Naive thymus-derived CD4-positive, alpha-beta T cell (primary cell): ENCODE measurements at places on chromosomes 5 and 9. TPM values are rescaled to one million over a fixed set of nuclear protein-coding genes. Genes with fewer than 3 reads are reported as not detected.

DNA sequence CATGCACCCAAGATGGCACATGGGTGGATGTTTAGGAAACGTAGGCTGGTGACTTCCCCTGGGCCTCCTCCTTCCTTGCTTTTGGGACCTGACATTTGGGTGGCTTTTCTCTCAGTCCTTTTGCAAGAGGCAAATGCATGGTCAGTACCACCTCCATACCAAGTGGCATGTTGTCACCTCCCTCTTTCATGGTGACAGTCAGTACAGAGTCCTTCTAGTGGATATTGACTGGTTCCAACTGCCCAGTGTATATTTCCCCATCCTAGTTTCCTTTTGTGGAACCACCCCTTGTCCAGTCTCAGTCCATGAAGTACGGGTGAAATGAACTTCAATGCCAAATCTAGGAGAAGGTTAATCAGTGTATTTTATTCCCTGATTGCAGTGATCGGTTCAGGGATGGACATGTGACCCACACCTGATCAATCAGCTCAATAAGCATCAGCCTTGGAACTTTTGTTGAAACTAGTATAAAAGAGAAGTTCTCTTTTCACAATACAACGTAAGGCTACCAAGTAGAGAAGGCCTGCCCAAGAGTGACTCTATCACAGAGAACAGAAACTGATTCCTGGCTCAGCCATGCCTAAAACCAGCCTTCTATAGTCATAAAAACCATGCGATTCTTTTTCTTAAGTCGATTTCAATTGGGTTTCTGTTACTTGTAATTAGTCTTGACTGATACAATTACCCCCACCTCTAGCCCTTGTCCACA, 143.4 kb upstream of the KLF9 start:
- no peak overlapping the region for H3K4me3 ChIP-seq
- peaks cover under 1% of the 10 kb centered on the region for H3K4me1 ChIP-seq
- H3K27ac ChIP-seq, result no peak overlapping the region
- no peak for DNase-seq
- H3K36me3 ChIP-seq, result no peaks in the 10 kb centered on the region

Gene DBH
- not detected in 2 replicates for total RNA-seq

- no peak overlapping the region for H3K4me3 ChIP-seq
- DNase-seq, result no peak
- no peaks in the 10 kb centered on the region for H3K4me1 ChIP-seq
- no peaks in the 10 kb centered on the region for H3K36me3 ChIP-seq
Measured at GRCh38 chr9:121888438-121888775, 204.7 kb downstream of the TTLL11 start.

Gene TAF11L5
- not detected for total RNA-seq

Gene SUSD3
- 78.8 TPM for total RNA-seq

DNA sequence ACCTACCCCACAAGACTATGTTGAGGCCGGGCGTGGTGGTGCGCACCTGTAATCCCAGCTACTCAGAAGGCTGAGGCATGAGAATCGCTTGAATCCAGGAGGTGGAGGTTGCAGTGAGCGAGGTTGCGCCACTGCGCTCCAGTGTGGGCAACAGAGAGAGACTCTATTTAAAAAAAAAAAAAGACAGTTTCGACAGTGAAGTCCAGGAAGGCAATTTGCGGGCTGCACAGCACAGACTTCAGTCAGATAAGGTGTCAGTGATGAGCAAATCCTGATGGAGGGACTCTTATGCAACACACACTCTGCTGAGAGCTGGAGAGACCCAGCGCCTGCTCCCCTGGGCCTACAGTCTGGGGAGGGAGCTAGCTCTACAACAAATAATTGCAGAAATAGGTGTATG, 14.2 kb downstream of the CCNJL start:
- H3K4me1 ChIP-seq, result no peaks in the 10 kb centered on the region
- H3K27me3 ChIP-seq, result no peaks in the 10 kb centered on the region
- H3K36me3 ChIP-seq, result no peaks in the 10 kb centered on the region
- no peak overlapping the region for H3K4me3 ChIP-seq

GRCh38 chr5:83526289-83526688, 54.7 kb downstream of the VCAN start:
- DNase-seq, result no peak
- no peaks in the 10 kb centered on the region for H3K36me3 ChIP-seq
- H3K27me3 ChIP-seq, result no peaks in the 10 kb centered on the region
- H3K27ac ChIP-seq, result no peak overlapping the region
